ENCODE measurements at places on chromosomes 2 and 18. TPM values are rescaled to one million over a fixed set of nuclear protein-coding genes. Genes with fewer than 3 reads are reported as not detected.

The INPP4A gene
- 46.9 TPM for total RNA-seq

The CABLES1 gene
- total RNA-seq, result 1.8 TPM

The IL37 gene
- total RNA-seq, result not detected

The TMEM163 gene
- not detected for total RNA-seq

The SLC16A14 gene
- 1.5 TPM for total RNA-seq

The SKOR2 gene
- not detected for total RNA-seq

The MAP4K3 gene
- 6.5 TPM for total RNA-seq

The SLC5A7 gene
- not detected for total RNA-seq

GRCh38 chr18:21105936-21106335 lies 5.7 kb downstream of the ROCK1 start:
- H3K27ac ChIP-seq, result no peak overlapping the region
- no peaks in the 10 kb centered on the region for H3K27me3 ChIP-seq
- peak overlapping the region; percentile 2 for H3K4me3 ChIP-seq
- peak; percentile 21 for DNase-seq
- peaks cover 43% of the 10 kb centered on the region for H3K4me1 ChIP-seq

DNA sequence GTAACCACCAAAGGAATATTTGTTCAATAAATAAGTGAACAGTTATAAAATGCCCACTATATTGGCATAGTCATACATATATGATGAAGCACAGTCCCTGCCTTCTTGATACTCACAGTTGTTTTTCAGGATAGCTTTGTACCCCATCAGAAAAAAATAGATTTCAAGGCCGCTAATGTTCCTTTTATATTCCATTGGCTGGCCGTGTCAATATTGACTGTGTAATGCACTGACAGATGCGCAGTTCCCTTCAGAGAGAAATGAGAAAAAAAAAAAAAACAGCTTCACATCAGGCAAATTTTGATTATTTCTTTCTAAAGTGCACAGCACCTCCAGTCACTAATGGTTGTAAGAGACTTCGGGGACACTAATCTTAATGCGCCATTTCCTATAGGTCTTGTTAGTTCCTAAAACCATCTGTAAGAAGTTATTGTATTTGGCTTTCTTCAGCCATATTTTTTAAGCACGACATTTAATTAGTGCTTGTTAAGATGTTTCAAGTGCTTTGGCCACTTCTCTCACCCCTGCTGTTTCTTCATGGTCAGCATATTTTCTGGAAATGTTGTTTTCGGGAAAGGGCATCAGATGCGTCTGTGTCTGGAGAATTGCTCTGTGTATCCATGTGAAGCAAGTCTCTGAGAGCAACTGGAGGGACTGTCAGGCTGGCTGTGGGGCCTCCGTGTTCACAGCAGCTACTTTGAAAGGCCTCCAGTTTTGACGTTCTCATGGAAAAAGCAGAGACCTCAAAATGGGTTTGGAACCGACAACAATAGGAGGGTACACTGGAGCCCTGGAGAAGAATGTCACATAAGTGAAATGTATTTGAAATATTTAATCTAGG lies 378.3 kb downstream of the MTX2 start:
- H3K36me3 ChIP-seq, result no peaks in the 10 kb centered on the region
- no peak overlapping the region for H3K27ac ChIP-seq
- peaks cover 46% of the 10 kb centered on the region for H3K27me3 ChIP-seq
- no peak overlapping the region for H3K4me3 ChIP-seq

GRCh38 chr2:207176247-207176646 lies 10.5 kb upstream of the KLF7 start:
- no peaks in the 10 kb centered on the region for H3K27me3 ChIP-seq
- H3K27ac ChIP-seq, result no peak overlapping the region
- DNase-seq, result no peak
- no peaks in the 10 kb centered on the region for H3K36me3 ChIP-seq

DNA sequence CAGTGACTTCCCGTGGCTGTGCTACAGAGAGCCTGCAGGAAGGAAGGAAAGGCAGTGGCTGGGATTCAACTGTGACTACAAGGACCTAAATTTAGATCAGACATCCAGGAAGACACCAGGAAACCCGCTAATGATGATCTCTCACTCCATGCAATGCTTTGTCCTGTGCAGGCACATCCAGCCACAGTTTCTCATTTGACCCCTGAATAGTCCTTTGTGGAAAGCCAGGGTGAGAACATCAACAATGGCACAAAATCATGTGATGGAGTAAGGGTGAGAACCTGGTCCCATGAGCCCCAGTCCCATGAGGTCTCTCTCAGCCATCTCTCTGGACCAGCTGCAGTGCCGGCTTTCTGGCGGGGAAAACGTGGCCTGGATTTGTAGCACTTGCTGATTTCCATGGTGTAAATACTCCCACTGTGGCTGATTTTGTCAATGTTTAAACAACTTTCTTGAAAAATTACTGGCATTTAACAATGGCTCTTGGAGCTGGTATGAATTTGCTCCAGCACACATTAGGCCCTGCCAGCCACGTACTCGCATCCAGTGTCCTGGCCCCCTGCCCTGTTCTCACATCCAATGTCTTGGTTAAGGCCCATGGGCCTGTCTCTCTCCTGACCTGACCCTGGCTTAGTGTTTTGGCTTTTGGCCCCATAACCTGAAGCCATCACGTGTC lies 159.0 kb upstream of the HAAO start:
- H3K27me3 ChIP-seq, result no peaks in the 10 kb centered on the region
- no peaks in the 10 kb centered on the region for H3K36me3 ChIP-seq
- DNase-seq, result no peak
- no peak overlapping the region for H3K4me3 ChIP-seq
- no peak overlapping the region for H3K27ac ChIP-seq

GRCh38 chr2:147639891-147640290 lies 204.9 kb upstream of the ACVR2A start:
- H3K4me3 ChIP-seq, result no peak overlapping the region
- no peak overlapping the region for H3K27ac ChIP-seq
- DNase-seq, result no peak
- no peaks in the 10 kb centered on the region for H3K36me3 ChIP-seq

- H3K36me3 ChIP-seq, result no peaks in the 10 kb centered on the region
- H3K27me3 ChIP-seq, result no peaks in the 10 kb centered on the region
- H3K4me1 ChIP-seq, result no peaks in the 10 kb centered on the region
- no peak overlapping the region for H3K27ac ChIP-seq
- no peak for DNase-seq
- H3K4me3 ChIP-seq, result no peak overlapping the region
These were observed 145.2 kb downstream of the RAD51AP2 start for GRCh38 chr2:17373041-17373440.

GRCh38 chr18:77918730-77919129 lies 669.1 kb downstream of the GALR1 start:
- no peaks in the 10 kb centered on the region for H3K36me3 ChIP-seq
- no peak overlapping the region for H3K27ac ChIP-seq
- no peak overlapping the region for H3K4me3 ChIP-seq
- peaks cover 2% of the 10 kb centered on the region for H3K27me3 ChIP-seq
- H3K4me1 ChIP-seq, result no peaks in the 10 kb centered on the region

DNA sequence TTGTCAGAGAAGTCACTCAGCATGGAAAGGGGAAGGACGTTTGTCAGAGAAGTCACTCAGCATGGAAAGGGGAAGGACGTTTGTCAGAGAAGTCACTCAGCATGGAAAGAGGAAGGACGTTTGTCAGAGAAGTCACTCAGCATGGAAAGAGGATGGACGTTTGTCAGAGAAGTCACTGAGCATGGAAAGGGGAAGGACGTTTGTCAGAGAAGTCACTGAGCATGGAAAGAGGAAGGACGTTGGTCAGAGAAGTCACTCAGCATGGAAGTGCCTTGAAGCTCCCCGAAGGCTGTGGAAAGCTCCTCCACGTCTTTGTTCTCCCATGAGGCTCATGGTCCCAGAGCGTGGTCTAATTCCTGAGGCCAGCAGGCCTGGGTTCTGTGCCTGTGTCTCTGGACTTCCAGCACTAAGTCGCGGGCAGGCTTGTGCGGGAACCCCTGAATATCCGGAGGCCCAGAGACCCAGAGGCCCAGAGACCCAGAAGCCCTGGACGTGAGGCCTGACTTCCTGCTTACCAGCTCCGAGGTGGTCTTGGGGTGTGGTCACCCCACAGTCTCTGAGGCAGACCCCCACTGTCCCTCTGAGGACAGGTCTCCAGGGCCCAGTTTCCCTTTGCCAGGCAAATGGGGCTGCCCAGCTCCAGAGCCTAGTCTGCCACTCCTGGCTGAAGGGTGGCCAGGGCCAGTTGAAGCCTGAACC lies 70.4 kb upstream of the TWIST2 start:
- no peak overlapping the region for H3K4me3 ChIP-seq
- H3K4me1 ChIP-seq, result no peaks in the 10 kb centered on the region
- H3K27me3 ChIP-seq, result peaks cover 9% of the 10 kb centered on the region
- no peak overlapping the region for H3K27ac ChIP-seq
- no peak for DNase-seq

- DNase-seq, result no peak
- H3K4me1 ChIP-seq, result peaks cover 19% of the 10 kb centered on the region
- no peak overlapping the region for H3K4me3 ChIP-seq
- H3K27ac ChIP-seq, result no peak overlapping the region
These were observed 45.2 kb upstream of the IL1RL1 start for GRCh38 chr2:102266204-102266603.

DNA sequence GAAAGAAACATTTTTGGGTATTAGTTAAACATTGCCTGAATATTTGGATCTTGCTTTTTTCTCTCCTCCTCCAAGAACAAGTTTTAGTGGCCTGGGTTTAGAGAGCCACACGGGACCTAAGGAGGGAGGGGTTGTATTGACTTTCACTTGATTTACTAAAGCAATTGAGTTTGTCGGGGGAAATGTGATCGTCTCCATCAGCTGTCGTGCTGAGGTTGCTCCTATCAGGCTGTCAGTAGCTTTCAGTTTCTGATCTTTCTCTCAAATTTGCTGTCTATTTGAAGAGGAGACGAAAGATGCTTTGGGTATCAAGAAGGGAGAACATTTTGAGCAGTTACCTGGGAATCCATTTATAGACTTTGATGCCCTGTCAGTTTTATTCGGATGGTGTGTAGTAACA lies 106.0 kb downstream of the SETBP1 start:
- no peaks in the 10 kb centered on the region for H3K27me3 ChIP-seq
- H3K4me1 ChIP-seq, result peaks cover 7% of the 10 kb centered on the region
- no peak for DNase-seq
- H3K4me3 ChIP-seq, result peak overlapping the region; percentile 16
- no peaks in the 10 kb centered on the region for H3K36me3 ChIP-seq

GRCh38 chr2:217643789-217644301 lies 358.9 kb downstream of the TNS1 start:
- no peaks in the 10 kb centered on the region for H3K36me3 ChIP-seq
- no peak for DNase-seq
- no peaks in the 10 kb centered on the region for H3K27me3 ChIP-seq
- H3K4me3 ChIP-seq, result no peak overlapping the region

Measured in activated CD8-positive, alpha-beta T cell treated with anti-CD3 and anti-CD28 coated beads for 36 hours (primary cell).